ENCODE measurements at places on chromosomes 4 and X.

DNA sequence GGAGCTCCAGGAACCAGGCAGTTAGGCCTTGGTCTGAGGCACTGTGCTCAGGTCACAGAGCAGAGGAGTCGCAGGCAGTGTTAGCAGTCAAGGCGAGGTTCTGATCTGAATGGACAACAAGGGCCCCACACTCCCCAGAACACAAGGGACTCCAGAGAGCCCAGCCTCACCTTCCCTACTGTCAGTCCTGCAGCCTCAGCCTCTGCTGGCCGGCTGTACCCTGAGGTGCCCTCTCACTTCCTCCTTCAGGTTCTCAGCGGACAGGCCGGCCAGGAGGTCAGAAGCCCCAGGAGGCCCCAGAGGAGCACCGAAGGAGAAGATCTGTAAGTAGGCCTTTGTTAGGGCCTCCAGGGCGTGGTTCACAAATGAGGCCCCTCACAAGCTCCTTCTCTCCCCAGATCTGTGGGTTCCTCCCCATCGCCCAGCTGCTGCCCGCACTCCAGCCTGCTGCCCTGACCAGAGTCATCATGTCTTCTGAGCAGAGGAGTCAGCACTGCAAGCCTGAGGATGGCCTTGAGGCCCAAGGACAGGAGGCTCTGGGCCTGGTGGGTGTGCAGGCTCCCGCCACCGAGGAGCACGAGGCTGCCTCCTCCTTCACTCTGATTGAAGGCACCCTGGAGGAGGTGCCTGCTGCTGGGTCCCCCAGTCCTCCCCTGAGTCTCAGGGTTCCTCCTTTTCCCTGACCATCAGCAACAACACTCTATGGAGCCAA is 26.2 kb downstream of the MAGEA9 start:
- no peak for DNase-seq

DNA sequence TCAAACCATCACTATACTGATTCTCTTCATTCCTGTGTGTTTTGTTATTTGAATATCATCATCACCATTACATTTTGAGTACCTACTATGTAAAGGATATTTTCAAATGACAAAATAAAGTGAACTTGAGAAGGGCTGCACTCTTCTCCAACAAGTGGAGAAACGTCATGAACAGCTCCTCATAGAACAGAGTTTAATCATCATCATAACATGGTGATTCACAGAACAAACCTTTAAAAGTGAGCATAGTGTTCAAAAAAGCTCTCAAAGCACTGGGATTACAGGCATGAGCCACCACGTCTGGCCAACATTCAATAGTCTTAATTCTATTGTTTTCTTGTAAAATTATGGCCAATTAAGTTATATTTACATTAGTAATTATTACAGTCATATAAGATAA is 993.9 kb downstream of the PDHA2 start:
- DNase-seq: no peak

DNA sequence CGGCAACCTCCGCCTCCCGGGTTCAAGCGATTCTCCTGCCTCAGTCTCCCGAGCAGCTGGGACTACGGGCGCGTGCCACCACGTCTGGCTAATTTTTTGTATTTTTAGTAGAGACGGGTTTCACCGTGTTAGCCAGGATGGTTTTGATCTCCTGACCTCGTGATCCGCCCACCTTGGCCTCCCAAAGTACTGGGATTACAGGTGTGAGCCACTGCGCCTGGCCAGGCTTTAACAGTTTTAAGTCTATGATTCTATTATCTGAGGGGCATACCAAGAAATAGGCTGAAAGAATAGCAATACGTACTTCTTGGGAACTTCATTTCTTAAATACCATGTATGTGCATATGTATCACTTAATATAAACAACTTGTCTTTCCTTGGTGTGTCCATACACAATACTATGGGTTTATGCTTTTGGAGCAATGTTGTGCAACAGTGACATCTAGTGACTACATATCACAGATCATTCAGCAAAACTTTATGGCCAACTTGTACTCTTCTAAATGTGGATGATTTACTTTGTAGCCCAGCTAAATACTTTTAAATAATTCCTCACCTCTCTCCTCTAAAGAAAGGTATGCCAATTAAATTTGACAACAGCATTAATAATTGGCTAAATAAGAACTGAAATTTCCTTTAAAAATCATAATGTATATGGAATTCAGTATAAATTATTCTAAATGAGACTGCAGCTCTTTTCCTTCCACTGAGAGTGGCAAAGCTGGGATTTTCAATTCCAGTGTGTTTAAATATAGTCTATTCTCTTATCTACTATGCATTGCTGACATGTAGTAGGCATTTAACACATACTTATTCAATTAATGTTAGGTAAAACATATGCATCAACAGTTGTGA is 10.4 kb downstream of the SLC9B1 start:
- no peak for DNase-seq

DNA sequence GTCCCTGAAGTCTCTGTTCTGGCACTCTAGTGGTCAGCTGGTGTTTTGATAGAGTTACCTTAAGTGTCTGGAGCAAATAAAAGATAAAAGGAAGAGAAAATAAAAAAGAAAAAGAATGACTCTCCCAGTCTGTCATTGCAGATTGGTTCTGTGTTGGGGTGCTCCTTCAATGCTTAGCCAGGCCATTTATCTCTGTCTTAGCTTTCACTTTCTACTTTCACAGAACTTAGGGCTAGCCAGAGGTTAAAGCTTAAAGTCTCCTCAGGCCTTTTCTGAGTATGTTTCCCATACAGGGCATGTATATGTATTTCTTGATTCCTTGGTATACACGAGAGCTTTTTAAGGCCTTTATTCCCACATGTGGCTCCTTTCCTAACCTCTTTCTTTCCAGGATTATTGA is 83.1 kb upstream of the TEX13D start:
- DNase-seq: no peak

GRCh38 chrX:55489314-55490009 is at the start of gene USP51:
Gene USP51 (minus strand): TSS chrX:55489848. CDS start chrX:55488939, 909 bp downstream.
- peak; percentile 66 for DNase-seq

DNA sequence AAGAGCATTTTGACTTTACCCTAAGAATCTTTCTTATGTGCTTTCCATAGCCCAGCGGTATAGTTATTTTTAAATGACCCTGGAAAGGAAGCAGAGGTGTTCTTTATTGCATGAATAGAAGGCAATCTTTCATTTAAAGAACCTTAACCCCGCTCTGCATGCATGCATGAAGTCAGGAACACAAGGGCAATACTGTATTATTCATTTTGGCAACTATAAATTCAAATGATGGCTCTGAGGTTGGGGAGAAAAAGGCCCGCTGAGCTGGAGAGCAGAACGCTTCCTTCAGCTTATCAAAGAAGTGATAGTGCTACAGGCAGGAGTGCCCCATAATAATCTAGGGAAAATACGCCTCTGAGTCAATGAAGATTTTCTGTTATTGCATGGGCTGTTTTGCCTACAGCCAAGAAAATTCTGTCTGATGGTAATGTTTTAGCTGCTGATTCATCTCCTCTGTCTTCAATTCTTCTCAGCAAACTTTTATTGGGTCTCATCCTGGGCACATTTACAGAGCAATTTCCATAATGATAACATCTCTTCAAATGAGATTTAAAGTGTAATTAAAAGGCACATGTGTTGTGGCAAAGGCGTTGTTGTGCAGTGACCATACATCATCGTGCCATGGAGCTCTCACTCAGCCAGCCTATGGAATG is 452.2 kb upstream of the FTHL17 start:
- no peak for DNase-seq

- DNase-seq: no peak
Observed at GRCh38 chrX:11380187-11380844, 87.1 kb downstream of the AMELX start.

DNA sequence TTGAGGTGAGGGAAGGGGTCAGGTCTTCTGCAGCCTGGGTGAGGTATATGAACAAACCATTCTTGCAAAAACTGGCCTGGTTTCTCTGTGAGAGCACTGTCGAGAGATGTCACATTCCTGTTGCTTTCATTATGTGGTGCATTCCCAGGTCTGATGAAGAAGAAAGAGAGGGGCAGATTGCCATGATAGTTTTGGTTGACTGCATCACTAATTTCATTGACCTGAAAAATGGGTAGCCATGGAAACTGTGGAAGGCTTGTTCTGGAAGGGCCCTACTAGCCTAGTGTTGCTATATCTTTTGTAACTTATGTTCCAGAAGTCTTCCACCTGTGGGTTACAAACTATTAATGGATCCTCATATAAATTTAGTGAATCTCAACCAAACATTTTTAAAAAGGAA is 32.9 kb upstream of the CYBB start:
- DNase-seq: no peak

Measured in left hindlimb (tissue), 1 donor.